ENCODE measurements at places on chromosomes 6 and 20.

DNA sequence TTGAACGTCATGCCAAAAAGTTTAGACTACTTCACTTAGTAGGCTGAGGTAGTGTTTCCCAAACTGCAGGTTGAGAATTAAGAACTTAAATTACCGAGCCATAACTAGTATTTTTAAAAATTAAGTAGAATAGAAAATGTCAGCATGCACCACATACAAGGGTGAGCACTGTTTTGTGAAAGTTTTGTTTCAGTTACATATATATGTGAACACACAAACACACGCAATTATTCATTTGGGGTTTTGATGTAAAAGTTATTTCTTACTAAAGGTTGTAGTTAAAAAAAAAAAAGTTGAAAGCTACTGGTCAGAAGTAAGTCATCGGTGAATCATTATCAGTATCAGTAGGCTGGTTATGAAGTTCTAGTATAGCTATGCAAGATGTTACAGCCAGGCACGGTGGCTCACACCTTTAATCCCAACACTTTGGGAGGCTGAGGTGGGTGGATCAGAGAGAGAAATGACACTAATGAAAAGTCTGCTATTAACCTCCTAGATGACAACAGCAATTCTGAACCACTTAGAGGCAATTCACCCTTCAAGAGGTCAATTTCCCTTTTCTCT, 24.1 kb downstream of the FASTKD5 start:
- no peak for DNase-seq

DNA sequence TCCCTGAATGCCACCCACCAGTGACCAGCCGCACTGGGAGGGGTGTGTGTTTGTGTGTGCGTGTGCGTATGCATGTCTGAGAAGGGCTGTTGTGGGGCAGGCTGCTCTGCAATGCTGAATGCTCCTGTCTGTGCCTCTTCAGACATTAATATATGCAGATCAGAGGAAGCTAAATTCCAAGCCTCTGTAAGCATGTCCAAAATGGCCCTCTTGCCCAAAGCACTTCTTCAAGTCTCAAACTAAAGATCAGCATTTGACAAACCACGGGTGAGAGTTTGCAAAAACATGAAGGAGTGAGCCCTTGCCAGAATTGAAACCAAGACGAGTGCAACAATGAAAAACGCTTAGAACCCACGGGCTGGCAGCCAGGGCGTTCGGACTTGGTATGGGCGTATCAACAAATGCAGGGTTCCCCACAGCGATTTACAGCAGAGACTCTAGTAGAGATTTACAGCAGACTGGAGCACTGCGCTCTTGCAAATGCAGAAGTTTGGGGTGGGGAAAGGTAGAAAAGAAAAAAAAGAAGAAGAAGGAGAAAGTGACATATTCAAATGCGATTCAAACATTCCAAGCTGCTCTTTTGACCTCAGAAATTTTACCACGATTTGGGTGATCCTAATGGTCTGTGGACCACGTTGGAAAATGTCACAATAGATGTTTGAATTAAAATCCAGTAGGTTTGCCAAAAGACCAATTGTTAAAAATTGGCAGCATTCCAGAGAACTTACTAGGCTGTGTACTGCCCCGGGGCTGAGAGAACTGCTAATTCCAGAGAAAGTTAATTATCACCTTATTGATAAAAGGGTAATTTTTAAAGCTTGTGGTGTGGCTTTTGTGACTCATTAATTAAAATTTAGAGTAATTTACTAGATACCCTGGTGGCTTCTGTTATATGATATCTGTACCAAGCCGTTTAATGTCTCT, 3.5 kb downstream of the SCML4 start:
- no peak for DNase-seq

- DNase-seq = no peak
Observed at GRCh38 chr20:53081916-53082863, 110.0 kb downstream of the TSHZ2 start.

DNA sequence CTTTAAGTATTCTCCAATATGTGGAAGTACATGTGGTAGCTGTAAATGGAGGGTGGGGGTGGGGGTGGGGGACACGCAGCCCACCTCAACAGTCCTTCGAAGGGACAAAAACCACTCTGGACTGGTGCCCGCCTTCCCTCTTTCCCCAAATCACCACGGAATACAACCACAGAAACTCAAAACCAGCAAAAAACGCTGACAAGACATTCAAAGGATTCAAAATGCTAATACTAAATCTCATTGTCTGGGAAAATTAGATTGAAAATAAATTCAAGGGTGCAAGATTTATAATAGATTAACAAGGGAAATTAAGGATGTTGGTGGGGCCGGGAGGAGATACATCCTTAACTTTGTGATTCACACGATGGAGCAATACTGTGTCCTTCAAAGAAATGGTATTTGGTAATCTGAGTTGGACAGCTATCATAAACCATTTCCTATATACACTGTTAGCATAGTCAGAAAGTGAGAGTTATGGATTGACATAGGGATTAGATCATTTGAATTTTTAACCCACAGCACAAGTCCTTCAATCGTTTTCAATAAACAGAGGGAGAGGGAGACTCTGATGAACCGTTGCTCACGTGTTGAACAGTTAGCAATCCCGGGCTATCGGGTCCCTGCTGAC, 766 bp upstream of the TBC1D22B start:
- no peak for DNase-seq

- DNase-seq = no peak
Observed at GRCh38 chr6:22141241-22141745, 155.5 kb downstream of the PRL start.

- no peak for DNase-seq
Observed at GRCh38 chr6:134182528-134182927, 130.1 kb upstream of the SLC2A12 start.

DNA sequence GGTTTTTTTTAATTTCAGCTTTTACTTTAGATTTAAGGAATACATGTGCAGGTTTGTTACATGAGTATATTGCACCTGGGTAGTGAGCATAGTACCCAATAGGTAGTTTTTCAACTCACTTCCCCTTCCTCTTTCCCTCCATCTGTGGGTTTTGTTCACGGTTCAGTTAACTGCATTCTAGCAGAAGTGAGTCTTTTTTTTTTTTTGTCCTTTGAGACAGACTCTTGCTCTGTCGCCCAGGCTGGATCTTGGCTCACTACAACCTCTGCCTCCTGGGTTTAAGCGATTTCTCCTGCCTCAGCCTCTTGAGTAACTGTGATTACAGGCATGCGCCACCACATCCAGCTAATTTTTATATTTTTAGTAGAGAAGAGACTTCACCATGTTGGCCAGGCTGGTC, 8.7 kb downstream of the UBR2 start:
- DNase-seq = no peak

DNA sequence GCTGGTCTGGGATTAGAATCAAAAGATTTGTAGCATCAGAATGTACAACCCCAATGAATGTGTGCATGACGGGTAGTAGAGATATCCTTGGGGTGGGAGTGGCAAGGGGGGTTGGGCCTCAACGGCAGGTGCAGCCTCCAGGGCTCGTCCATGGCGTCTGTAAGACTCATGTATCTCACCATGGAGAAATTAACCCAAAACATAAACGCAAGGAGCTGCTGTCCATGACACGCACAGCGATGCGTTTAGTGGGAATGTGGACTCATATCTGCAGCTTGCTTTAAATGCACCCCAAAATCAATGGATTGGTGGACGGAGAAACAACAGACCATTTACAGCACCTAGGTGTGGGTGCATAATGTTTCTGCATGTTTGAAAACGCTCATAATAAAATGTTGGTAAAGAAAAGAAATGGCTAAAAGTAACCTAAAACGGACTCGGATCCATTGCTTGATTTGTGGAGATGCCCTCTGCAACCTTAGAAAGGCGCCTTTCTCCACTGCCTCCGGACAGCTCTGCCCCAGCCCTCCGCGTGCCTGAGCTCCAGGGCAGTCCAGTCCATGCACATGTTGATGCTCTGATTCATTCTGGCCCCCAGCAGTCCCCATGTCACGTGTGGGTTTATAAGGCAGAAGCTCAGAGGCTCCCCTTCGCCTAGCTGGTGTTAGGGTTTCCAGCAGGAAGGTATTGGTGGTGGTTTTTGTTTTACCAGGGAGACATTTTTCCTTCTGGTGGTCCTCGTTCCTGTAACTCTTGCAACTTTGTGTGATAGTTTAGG, 24.5 kb downstream of the PYGB start:
- no peak for DNase-seq

- DNase-seq = peak; percentile 42
Observed at GRCh38 chr6:131949909-131950766, 1.0 kb downstream of the CCN2 start.

DNA sequence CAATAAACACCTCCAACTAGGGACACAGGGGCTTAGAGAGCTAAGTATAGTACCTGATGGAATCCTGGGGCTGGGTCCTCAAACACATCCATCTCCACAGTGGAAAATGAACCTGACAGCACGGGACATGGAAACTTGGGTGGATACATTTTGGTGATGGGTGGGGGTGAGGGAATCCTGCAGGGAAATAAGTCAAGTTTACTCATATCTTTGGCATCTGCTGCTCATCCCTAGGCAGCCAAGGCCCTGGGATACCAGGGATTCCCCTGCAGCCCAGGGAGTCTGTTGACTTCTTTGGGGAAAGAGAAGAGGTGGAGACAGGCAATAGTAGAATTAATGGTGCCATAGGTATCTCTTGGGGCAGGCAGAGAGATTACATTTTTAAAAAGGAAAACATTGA, 6.6 kb downstream of the APOBEC2 start:
- no peak for DNase-seq

- no peak for DNase-seq
Observed at GRCh38 chr20:52448513-52449232, 257.1 kb upstream of the ZFP64 start.

GRCh38 chr20:37209661-37210314, 30.4 kb upstream of the MROH8 start:
- DNase-seq = no peak

GRCh38 chr6:3618642-3619041, 132.9 kb downstream of the PXDC1 start:
- no peak for DNase-seq

DNA sequence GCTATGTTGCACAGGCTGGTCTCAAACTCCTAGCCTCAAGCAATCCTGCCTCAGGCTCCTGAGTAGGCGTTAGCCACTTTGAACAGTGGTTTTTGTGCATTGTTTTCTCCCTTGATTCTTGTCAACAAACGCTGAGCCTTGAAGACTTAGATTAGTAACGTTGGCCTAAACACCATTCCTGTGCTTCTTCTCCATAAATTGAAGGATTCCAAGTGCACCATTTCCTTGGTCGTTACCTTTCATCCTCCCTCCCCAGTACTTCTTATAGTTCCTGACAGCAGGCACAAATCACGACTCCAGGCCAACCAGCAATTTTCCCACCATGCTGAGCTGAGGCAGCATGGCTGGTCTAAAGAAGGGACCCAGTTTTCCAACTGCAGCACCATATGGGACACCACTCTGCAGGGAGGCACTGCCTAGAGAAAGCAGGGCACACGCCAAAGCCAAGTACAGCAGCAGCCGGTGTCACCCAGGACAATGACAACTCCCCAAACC, 8.9 kb downstream of the RPS10 start:
- no peak for DNase-seq

DNA sequence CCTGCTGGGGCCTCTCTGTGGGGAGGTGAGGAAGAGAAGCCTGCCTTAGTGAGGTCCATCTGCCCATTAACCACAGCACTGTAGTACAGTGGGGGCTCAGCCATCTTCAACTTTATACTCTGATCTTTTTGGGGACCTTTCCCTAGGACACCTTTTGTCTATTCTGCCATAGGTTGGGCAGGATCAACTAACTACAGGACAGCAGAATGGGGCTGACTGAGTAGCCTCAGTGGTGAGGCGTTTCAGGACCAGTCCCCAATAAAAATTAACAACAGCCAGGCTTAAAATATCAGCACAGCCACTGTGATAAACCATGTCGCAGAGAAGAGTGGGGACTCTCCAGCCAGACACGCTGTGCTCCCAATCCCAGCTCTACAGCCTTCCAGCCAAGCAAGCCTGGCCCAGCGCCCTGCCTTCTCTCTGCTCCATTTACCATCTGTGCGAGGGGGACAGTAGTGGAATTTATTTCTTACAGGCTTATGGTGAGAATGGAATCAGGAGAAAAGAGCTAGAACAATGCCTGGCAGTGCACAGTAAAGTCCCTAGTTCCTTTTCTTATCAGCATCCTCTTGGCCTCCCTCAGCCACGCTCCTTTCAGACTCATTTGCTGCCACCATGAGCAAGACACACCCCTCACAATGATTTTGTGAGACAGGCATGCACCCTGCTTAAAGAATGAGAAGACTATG, 75.5 kb downstream of the SLC22A23 start:
- no peak for DNase-seq

GRCh38 chr20:47761482-47762047, 23.7 kb downstream of the SULF2 start:
- no peak for DNase-seq

GRCh38 chr6:28280595-28281287, 631 bp upstream of the PGBD1 start:
- DNase-seq = no peak

- no peak for DNase-seq
Observed at GRCh38 chr20:14778875-14779274, 441.5 kb upstream of the FLRT3 start.

DNA sequence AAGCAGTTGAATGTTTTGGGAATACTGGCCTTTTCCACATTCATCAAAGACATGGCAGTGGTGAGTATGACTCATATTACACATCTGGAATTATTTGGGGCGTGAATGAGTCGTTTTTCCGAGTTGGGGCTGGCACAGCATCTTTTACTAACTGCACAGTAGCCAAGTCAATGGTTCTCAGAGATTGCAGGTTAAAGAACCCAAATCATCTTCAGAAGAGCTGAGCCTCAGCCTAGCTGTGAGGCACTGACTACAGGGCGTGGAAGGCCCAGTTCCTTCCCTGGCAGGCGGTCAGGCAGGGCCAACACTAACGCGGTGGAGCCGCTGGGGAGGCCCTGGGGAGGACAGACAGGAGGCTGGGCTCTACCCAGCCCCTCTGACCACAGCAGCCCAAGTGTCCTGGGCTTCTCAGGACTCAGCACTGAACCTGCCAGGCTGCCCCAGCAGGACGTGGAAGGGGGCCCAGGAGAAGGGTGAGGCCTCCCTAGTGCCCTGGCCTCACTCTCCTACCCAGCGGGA, 20.1 kb upstream of the HELZ2 start:
- DNase-seq = no peak

GRCh38 chr20:46171909-46172308, 53.8 kb downstream of the CD40 start:
- DNase-seq = no peak

DNA sequence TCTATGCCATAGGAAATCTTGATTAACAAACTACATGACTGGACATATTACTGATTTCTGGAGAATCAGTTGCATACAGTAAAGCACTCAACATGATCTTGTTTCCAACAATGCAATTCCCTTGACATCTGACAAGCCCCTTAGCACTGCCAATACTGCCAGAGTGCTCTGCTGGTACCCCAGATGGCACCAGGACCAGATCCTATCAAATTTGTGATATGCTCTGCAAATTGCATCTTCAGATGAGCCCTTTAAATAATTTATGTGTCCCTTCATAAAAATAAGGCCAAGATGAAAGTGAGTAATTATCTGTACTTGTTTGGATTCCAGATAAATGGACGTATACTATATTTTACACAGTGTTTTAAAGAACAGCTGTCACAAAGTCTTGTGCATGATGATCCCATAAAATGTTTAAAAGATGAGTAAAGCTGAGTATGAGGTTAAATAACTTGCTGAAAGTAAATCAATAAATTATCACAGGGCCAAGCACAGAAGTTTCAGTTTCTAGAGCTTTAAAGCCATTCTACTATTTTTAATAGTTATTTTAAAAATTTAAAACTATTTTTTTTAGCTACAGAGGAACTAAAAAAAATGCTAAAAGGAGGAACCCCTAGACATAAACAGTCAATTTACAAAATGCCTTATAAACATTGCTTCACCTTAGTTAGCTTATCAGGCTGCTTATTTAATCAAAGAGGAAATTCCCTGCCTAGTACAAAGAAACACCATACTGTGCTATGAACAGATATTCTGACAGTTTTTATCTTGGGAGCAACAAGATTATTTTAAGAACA, 42.1 kb downstream of the NUDT3 start:
- no peak for DNase-seq
